Mesothelial cell of epicardium (in vitro differentiated cells): ENCODE measurements at places on chromosomes 12 and 14. TPM values are rescaled to one million over a fixed set of nuclear protein-coding genes. Genes with fewer than 3 reads are reported as not detected.

DNA sequence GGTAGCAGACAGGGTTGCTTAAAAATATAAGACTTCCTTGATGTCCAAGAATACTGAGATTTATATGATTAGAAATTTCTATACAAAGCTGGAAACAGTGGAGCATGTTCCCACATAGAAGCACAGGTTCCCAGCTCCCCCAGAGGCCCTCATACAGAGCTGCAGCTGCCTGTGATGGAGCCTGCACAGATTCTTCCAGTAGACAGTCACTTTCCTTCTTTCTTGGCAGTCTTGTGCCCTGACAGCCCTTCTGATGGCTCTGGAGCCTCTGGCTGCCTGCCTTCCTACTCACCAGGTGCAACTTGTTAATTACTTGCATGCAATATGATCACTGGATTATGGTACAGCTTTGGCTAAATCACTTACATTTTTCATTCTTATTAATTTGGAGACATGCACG lies 44.4 kb downstream of the BICD1 start:
- DNase-seq, result no peak

DNA sequence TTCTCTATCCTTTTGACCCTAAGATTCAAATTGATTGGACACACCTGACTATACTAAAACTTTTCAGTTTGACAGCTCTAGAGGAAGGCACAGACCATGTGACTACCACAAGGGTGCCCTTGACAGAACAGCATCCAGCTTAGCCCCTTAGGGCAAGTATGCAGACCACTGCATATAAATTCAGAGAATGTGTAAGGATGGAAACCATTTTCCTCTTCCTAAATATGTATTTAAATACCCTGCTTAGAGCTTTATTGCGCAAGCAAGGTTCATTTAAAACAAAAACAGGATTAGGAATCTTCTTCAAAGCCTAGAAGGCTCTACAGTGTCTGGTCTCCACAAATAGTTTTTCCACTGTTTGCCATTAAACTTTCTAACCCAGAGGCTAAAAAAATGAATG lies 202.8 kb downstream of the MED13L start:
- DNase-seq, result no peak

GRCh38 chr12:20557096-20557495 lies 138.0 kb upstream of the SLCO1C1 start:
- DNase-seq, result no peak

DNA sequence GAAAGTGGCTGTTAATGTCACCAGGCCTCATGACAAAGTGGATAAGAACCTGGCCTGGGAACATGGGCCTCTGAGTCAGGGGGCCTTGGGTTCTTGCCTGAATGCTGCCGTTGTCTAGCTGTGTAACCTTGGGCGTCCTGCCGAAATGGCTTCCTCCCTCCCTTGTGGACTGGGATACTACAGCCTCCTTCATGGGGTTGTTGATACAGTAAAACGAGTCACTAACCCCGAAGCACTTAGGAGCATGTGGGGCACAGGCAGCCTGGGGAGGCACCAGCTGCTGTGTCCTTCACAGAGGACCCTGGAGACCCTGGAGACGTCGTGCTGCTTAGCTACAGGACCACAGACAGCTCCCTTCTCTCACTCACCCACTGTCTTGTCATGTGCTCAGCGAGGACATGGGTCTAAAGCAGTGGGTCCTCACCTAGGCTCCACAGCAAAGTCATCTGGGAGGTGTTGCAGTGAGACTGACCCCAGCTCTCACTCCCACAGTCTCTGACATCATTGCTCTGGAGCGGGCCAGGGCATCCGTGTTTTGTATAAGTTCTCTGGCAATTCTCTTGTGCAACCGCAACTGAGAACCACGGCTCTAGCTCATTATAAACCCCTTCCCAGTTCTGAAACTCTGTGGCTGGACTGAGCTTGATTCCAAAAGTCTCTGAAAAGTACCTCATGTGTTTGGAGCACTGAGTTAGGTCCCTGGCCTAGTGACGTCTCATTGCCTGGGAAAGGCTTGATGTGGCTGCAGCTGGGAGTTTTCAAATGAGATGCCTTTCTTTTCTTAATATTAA lies 42.1 kb downstream of the SERPINA3 start:
- DNase-seq, result no peak

DNA sequence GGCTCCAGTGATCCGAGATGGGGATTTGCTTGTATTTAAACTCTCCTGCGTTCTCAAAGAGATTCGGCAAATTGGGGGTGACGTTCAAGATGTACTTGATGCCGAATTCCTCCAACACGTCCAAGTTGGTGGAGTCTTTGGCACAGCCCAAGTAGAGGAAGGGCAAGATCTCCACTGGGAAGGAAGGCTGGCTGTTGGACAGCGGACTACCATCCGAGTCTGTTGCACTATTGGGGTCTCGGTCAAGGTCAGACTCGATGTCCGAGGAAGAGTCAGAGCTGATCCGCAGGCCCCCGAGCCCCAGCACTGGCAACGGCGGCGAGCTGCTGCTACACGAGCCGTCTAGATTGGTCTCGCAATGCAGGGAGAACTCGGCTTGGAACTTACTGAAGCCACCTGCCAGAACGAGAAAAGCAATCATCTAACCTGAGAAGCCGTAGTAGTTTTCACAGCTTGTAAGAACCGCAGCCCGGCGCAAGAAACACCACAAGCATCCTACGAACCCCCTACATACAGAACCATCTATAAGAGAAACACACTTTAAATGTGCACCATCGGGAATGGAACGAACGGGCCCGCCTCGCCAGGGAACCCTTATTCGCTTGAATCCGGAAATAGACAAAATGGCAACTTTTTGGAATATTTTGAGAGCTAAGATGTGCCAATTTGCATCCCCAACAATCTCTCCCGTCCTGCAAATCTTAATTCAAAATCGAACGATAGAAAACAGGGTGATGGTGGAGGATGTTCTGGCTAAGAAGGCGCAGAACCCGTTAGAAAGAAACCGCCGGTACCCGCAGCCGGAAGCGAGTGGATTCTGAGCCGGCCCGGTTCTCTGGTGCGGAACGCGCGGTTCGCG lies 1.4 kb downstream of the DUSP6 start:
- no peak for DNase-seq

GRCh38 chr12:111434049-111434448 lies 28.3 kb downstream of the SH2B3 start:
- no peak for DNase-seq

GRCh38 chr12:82625523-82625922 lies 61.2 kb upstream of the TMTC2 start:
- no peak for DNase-seq

DNA sequence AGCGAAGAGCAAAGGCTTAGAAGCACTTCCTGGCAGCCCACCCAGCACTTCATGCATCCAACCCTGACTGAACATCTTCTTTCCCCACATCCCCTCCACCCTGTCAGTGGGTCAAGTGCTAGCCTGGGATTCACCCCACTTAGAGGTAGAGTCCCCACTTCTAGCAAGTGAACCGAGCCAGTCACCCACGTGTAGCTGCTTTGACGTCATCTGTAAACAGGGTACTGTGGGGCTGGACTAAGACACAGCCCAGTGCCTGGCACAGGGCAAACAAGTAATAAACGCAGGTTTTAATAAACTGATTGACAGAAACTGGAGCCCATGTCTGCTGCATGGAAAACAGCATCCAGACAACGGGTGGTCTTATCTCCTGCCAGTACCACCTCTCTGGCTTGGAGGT lies 61.7 kb downstream of the ITPK1 start:
- no peak for DNase-seq

- no peak for DNase-seq
Observed at GRCh38 chr14:94370524-94370910, 17.9 kb downstream of the SERPINA1 start.

ZC2HC1C gene
- 2.3 to 3.6 TPM (median 2.4 TPM) in 3 replicates for total RNA-seq

- DNase-seq, result no peak
Observed at GRCh38 chr14:50065583-50065982, 50.8 kb downstream of the VCPKMT start.

- DNase-seq, result no peak
Observed at GRCh38 chr14:61847861-61848260, 85.6 kb downstream of the SNAPC1 start.

BICDL1 gene
- total RNA-seq, result 38.8 to 41.5 TPM (median 40.1 TPM) in 3 replicates

CLEC2A gene
- 0.29 TPM in 1 of 3 replicates, not detected in the others for total RNA-seq
